PC-9 (cell line): ENCODE measurements at places on chromosomes 2 and 18. TPM values are rescaled to one million over a fixed set of nuclear protein-coding genes. Genes with fewer than 3 reads are reported as not detected.

DNA sequence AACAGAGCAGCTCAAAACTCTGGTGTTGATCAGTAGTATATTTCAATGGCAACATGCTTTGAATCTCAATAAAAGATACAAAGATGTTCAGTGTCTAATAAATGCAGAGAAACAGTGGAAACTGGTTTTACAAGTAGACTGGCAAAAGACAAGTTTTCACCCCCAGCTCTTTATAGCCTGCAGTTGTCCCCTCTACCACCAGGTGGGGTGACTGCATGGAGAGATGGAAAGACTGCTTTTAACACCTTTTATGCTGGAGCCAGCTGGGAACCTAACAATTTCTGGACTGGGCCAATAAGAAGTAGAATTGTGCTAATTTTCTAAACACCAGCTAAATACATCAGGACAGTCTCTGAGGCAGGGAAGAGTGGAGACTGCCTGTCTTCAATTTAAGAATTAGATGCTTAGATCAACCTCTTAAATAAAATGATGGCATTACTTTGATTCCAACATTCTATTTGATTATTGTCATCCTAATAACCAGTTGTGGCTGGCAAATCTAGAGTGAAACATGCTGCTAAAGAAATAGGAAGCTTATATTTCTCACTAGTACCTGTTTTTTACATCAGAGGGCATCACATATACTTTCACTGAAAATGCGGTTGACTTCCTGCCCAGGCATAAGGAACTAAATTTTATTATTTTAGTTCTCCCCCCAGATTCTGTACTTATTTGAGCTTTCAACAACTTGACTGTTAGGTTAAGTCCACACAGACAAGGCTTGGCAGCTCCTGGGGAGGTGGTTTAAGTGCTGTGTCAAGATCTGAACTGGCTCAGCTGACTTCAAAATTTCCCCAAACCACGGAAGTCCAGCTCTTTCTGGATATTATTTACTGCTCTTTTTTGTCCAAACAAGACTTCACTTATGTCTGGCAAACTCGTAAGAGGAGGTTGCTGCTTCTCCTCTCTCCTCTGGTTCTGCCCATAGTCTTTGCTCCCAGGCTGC, 140.5 kb downstream of the TPGS2 start:
- no peak overlapping the region for H3K4me3 ChIP-seq
- no peak overlapping the region for H3K27ac ChIP-seq
- peak; percentile 64 for DNase-seq
- no peaks in the 10 kb centered on the region for H3K27me3 ChIP-seq
- H3K4me1 ChIP-seq, result no peaks in the 10 kb centered on the region

- no peak overlapping the region; the same call in 1 of the 2 replicates for H3K4me3 ChIP-seq
- no peaks in the 10 kb centered on the region for H3K36me3 ChIP-seq
- H3K27me3 ChIP-seq, result no peaks in the 10 kb centered on the region
- peak overlapping the region; percentile 62 for H3K27ac ChIP-seq
Measured at GRCh38 chr2:38438883-38439612, 62.0 kb upstream of the ATL2 start.

GRCh38 chr2:218332920-218333645, 23.6 kb upstream of the CATIP start:
- DNase-seq, result no peak
- H3K4me3 ChIP-seq, result no peak overlapping the region
- H3K4me1 ChIP-seq, result peaks cover 4% of the 10 kb centered on the region; the same call in 1 of the 2 replicates
- H3K36me3 ChIP-seq, result no peaks in the 10 kb centered on the region
- no peak overlapping the region for H3K27ac ChIP-seq
- H3K27me3 ChIP-seq, result no peaks in the 10 kb centered on the region

DNA sequence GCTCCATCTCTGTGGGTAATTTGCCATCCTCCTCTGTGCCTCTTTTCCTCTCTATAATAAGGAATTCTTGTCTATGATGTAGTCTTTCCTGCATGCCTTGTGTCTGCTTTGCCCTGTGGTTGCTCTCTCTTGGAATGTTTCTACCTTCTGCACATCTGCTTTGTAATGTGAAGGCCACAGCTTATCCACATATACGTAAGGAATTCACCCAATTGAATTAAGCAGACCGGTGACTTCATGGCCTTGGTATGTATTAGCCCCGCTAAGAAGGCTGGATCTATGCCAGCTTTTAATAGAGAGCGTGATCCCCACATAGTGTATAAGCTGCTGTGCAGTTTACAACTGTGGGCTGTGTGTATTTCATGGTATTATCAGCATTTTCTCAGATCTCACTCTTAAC, 274.7 kb downstream of the RNF144A start:
- H3K27me3 ChIP-seq, result no peaks in the 10 kb centered on the region
- H3K4me1 ChIP-seq, result no peaks in the 10 kb centered on the region
- H3K4me3 ChIP-seq, result no peak overlapping the region
- H3K27ac ChIP-seq, result no peak overlapping the region
- no peaks in the 10 kb centered on the region for H3K36me3 ChIP-seq

DNA sequence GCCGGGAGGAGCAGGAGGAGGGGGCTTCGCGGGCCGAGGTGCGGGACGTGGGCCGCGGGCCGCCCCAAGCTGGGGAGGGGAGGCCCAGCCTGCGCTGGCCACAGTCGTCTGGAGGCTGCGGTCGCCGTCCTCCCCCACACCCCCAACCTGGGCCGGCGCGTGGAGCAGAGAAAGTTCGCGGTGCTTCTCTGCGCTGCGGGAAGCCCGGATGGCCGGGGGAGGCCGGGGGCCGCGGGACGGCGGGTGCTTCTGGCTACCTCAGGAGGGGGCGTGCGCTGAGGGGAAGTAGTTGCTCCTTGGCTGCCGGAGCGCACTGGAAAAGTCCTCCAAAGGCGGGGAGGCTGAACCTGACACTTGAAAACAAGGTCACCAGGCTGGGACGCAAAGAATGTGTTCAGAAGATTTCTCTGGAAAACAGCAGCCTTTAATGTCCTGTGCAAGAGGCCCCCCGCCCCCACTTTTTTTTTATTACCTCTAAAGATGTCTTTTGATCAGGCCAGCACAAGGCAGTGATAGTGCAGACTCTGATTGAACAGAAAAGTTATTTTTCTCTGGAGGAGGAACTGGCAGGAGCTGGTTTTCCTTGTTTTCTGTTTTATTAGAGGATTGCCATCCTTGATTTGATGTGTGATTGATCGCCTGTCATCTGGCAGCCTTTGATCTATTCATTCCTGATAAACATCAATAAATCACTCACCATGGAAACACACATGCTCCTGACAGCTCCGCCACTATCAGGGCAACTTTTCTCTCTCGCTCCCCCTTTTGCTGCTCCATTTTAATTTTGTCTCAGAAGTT, 1.6 kb downstream of the TSHZ1 start:
- peak overlapping the region; percentile 73 for H3K4me3 ChIP-seq
- H3K27ac ChIP-seq, result no peak overlapping the region
- no peaks in the 10 kb centered on the region for H3K27me3 ChIP-seq
- DNase-seq, result no peak

- H3K4me3 ChIP-seq, result no peak overlapping the region
- DNase-seq, result no peak
- no peaks in the 10 kb centered on the region for H3K4me1 ChIP-seq
- no peaks in the 10 kb centered on the region for H3K36me3 ChIP-seq
- no peak overlapping the region for H3K27ac ChIP-seq
Measured at GRCh38 chr2:150759106-150759505, 271.6 kb upstream of the RND3 start.

GRCh38 chr2:158187908-158188307, 86.2 kb downstream of the UPP2 start:
- H3K27ac ChIP-seq, result no peak overlapping the region
- H3K36me3 ChIP-seq, result no peaks in the 10 kb centered on the region
- no peak for DNase-seq
- H3K27me3 ChIP-seq, result no peaks in the 10 kb centered on the region
- H3K4me1 ChIP-seq, result peaks cover 7% of the 10 kb centered on the region; the same call in 1 of the 2 replicates

GRCh38 chr2:165058476-165059265, 103.3 kb upstream of the SLC38A11 start:
- DNase-seq, result no peak
- H3K4me3 ChIP-seq, result no peak overlapping the region
- H3K27me3 ChIP-seq, result no peaks in the 10 kb centered on the region
- H3K36me3 ChIP-seq, result no peaks in the 10 kb centered on the region
- no peaks in the 10 kb centered on the region for H3K4me1 ChIP-seq

DNA sequence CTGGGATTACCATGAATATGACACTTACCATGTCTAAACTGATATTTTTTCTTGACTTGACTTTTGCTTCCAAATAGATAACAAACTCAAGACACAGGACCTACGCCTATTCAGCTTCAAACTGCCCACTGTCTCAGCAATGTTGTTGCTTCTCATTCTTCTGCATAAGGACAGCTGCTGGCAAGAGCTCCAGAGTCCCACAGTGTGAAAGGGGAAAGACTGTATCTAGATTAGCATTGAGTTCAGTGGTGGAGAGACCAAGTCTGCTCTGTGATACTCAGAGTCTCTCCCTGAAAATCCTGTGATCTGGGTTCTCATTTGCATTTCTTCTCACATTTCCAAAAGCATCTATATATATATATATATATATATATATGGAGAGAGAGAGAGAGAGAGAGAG, 247.9 kb upstream of the NT5C1B start:
- H3K4me3 ChIP-seq, result no peak overlapping the region
- H3K27ac ChIP-seq, result no peak overlapping the region

GRCh38 chr2:854460-854859, 96.2 kb upstream of the SNTG2 start:
- H3K27me3 ChIP-seq, result peaks cover 79% of the 10 kb centered on the region
- DNase-seq, result peak; percentile 16
- H3K4me1 ChIP-seq, result no peaks in the 10 kb centered on the region
- no peaks in the 10 kb centered on the region for H3K36me3 ChIP-seq
- no peak overlapping the region for H3K4me3 ChIP-seq
- no peak overlapping the region for H3K27ac ChIP-seq

DNA sequence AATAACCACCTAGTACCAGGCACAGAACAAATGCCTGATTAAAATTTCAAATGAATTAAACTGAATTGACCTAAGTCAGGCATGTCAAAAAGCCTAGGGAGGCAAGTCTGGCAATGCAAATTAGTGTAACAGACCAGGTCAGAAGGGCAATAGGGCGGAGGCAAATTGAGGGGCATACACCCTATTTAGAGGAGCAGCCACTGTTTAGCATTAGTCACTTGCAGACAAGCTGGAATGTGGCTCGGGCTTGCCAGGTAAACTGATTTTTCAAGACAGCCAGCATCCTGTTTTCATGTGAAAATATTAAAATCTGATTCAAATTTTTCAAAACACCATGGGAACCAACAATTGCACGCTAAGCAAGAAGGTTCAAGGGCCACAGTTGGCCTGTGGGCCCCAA, 160.3 kb downstream of the EN1 start:
- H3K36me3 ChIP-seq, result no peaks in the 10 kb centered on the region
- peaks cover 21% of the 10 kb centered on the region for H3K4me1 ChIP-seq
- no peak overlapping the region for H3K27ac ChIP-seq
- no peak for DNase-seq
- H3K27me3 ChIP-seq, result no peaks in the 10 kb centered on the region

DNA sequence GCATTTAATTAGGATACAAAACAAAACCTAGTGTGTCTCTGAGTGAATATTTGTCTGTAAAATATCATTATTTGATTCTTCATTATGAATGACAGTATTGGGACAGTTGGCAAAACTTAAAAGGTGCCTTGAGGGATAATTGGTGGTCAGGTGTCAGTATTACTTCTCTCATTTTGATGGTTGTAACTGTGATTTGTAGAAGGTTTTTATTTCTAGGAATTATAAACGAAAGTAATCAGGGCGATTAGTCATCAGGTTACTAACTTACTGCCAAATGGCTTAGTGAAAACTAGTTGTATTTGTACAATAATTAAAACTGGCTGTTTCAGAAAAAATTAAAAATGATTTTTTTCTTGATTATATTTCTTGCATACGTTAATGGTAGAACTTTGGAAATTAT, 117.6 kb downstream of the BIRC6 start:
- no peaks in the 10 kb centered on the region for H3K27me3 ChIP-seq
- no peak for DNase-seq
- H3K4me3 ChIP-seq, result no peak overlapping the region
- no peaks in the 10 kb centered on the region for H3K4me1 ChIP-seq
- no peak overlapping the region for H3K27ac ChIP-seq

- H3K27ac ChIP-seq, result peak overlapping the region; percentile 43
- H3K36me3 ChIP-seq, result 0 out of 2 replicates have a peak, but pooled peaks cover 4% of the 10 kb centered on the region
- peaks cover 30% of the 10 kb centered on the region for H3K4me1 ChIP-seq
- H3K27me3 ChIP-seq, result no peaks in the 10 kb centered on the region
Measured at GRCh38 chr2:171347591-171348032, 86.2 kb downstream of the METTL8 start.

- H3K4me3 ChIP-seq, result no peak overlapping the region
- DNase-seq, result no peak
- H3K27me3 ChIP-seq, result no peaks in the 10 kb centered on the region
- H3K27ac ChIP-seq, result peak overlapping the region; percentile 49
- peaks cover 34% of the 10 kb centered on the region for H3K4me1 ChIP-seq
Measured at GRCh38 chr18:50190236-50190635, 4.7 kb downstream of the MYO5B start.

DNA sequence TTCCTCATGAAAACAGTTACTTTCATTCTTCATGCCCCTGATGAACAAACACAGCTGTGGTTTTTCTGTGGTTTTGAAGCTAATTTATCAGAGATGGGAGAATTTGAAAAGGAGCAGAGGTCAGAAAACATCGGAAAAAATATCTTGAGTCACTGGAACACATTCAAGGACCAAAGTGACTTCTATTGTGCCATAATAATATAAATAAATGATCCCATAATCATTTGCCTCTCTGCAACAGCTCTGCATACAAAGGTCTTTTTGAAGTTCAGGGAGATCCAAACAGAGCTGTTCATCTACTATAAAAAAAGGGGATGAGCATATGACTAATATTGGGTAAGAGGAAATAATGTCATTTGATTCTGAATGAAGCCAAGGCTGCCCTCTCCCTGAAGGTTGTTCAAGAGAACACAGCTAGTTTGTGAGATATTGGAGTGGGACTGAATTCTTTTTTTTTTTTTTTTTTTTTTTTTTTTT, 201.3 kb upstream of the GALNT5 start:
- no peak overlapping the region for H3K4me3 ChIP-seq
- H3K27ac ChIP-seq, result no peak overlapping the region
- DNase-seq, result no peak
- H3K4me1 ChIP-seq, result no peaks in the 10 kb centered on the region; the same call in 1 of the 2 replicates

GRCh38 chr2:241001413-241002274, 3.2 kb downstream of the SNED1 start:
- no peak for DNase-seq
- peaks cover 19% of the 10 kb centered on the region for H3K27me3 ChIP-seq
- H3K27ac ChIP-seq, result no peak overlapping the region
- H3K4me1 ChIP-seq, result 0 out of 2 replicates have a peak, but pooled peaks cover 4% of the 10 kb centered on the region
- no peaks in the 10 kb centered on the region for H3K36me3 ChIP-seq

GRCh38 chr2:191910518-191910917, 63.6 kb upstream of the CAVIN2 start:
- H3K36me3 ChIP-seq, result no peaks in the 10 kb centered on the region
- H3K4me3 ChIP-seq, result no peak overlapping the region
- no peaks in the 10 kb centered on the region for H3K27me3 ChIP-seq
- no peak for DNase-seq

- H3K27me3 ChIP-seq, result no peaks in the 10 kb centered on the region
- H3K36me3 ChIP-seq, result no peaks in the 10 kb centered on the region
- no peak for DNase-seq
- H3K27ac ChIP-seq, result no peak overlapping the region
- no peak overlapping the region for H3K4me3 ChIP-seq
Measured at GRCh38 chr2:237234268-237234667, 148.6 kb downstream of the COPS8 start.

- no peaks in the 10 kb centered on the region for H3K4me1 ChIP-seq
- H3K27ac ChIP-seq, result no peak overlapping the region
- no peak for DNase-seq
- H3K4me3 ChIP-seq, result no peak overlapping the region
- no peaks in the 10 kb centered on the region for H3K36me3 ChIP-seq
Measured at GRCh38 chr2:241198381-241199279, 10.2 kb downstream of the ANO7 start.

DNAJC5G gene
- not detected in 2 replicates for total RNA-seq

CHAC2 gene
- total RNA-seq, result 2.7 and 5.0 TPM in 2 replicates

NYAP2 gene
- 0.30 and 0.65 TPM in 2 replicates for total RNA-seq

HRH4 gene
- 0.18 TPM in 1 of 2 replicates, not detected in the other for total RNA-seq

ALS2 gene
- 27.2 and 27.6 TPM in 2 replicates for total RNA-seq

RSAD2 gene
- total RNA-seq, result not detected in 2 replicates

FAM228B gene
- total RNA-seq, result 16.8 and 20.7 TPM in 2 replicates

MAP3K19 gene
- not detected in 2 replicates for total RNA-seq

GALNT13 gene
- total RNA-seq, result 3.6 and 4.0 TPM in 2 replicates

PROM2 gene
- 129 and 147 TPM in 2 replicates for total RNA-seq
